ENCODE measurements at places on chromosomes 4 and X.

GRCh38 chrX:21674430-21675186, 16.5 kb upstream of the KLHL34 start:
- no peaks in the 10 kb centered on the region for H3K4me1 ChIP-seq
- H3K36me3 ChIP-seq = no peaks in the 10 kb centered on the region
- no peaks in the 10 kb centered on the region for H3K27me3 ChIP-seq
- H3K4me3 ChIP-seq = no peak overlapping the region
- DNase-seq = no peak

- no peak overlapping the region for H3K27ac ChIP-seq
- H3K27me3 ChIP-seq = no peaks in the 10 kb centered on the region
- no peak overlapping the region for H3K4me3 ChIP-seq
- no peaks in the 10 kb centered on the region for H3K36me3 ChIP-seq
- H3K4me1 ChIP-seq = no peaks in the 10 kb centered on the region
- DNase-seq = no peak
Observed at GRCh38 chrX:106484233-106484632, 127.5 kb upstream of the RADX start.

DNA sequence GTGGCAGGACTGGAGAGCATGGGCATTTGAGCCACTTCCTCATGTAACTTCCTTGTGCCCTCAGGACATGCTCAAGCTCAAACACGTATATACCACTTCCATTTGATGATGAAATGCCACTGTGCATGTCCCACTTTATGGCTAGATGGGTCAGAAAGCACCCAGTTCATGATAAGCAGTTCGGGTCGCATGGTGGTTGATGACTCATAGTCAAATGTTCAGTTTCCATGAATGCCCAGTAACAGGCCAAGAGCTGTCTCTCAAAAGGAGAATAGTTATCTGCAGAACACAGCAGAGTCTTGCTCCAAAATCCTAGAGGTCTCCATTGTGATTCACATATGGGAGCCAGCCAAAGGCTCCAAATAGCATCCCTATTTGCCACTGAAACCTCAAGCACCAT, 48.9 kb upstream of the SPIN3 start:
- no peak overlapping the region for H3K27ac ChIP-seq
- no peaks in the 10 kb centered on the region for H3K4me1 ChIP-seq
- no peaks in the 10 kb centered on the region for H3K36me3 ChIP-seq
- no peak overlapping the region for H3K4me3 ChIP-seq

GRCh38 chr4:100017637-100018310, 67.7 kb upstream of the H2AZ1 start:
- H3K27me3 ChIP-seq = no peaks in the 10 kb centered on the region
- H3K4me1 ChIP-seq = no peaks in the 10 kb centered on the region
- no peak overlapping the region for H3K4me3 ChIP-seq
- DNase-seq = no peak
- no peak overlapping the region for H3K27ac ChIP-seq
- no peaks in the 10 kb centered on the region for H3K36me3 ChIP-seq

DNA sequence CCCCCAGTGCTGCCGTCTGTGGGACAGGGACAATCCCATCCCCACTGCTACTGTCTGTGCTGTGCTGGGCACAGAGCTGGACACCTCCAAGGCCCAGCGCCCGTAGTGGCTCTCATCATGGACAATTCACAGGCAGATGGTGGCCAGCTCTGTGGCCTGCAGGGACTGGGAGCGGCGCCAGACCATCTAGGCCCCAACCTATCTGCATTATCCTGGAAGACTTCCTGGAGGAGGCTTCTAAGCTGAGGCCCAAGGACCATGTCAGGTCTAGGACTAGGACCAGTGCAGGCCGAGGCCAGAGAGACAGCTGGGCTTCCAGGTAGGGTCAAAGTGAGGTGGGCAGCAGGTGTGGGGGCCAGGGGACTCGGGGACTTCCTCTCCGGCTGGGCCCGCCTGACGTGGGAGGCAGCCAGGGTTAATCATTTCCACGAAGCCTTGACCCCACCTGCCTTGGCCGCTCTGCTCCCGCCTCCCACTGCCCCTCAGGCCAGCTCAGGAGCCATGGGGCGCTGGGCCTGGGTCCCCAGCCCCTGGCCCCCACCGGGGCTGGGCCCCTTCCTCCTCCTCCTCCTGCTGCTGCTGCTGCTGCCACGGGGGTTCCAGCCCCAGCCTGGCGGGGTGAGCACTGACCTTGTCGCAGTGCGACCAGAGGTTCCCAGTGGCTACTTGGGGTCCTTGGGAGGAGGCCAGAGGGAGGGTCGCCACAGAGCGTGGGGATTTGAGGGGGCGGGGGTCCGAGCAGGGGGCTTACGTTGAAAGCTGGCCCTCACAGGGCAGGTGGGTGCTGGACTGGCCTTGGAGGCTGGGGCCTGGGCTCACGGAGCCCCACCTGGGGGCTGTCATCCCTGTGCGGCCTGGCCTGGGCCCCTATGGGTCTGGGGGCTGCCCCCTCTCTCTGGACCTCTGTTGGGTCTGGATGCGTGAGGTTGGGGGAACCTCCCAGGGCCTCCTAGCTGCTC, at the start of gene HGFAC:
TSS of gene HGFAC (plus strand) at position 468 of the 959 bp plus-strand sequence. CDS start at position 502, 34 bp downstream.
- no peaks in the 10 kb centered on the region for H3K4me1 ChIP-seq
- H3K27ac ChIP-seq = no peak within 1 kb of the TSS
- H3K27me3 ChIP-seq = no peaks in the 10 kb centered on the region
- H3K4me3 ChIP-seq = no peak within 1 kb of the TSS

GRCh38 chr4:38857354-38858096, 908 bp upstream of the TLR6 start:
- no peaks in the 10 kb centered on the region for H3K4me1 ChIP-seq
- no peaks in the 10 kb centered on the region for H3K27me3 ChIP-seq
- H3K27ac ChIP-seq = peak overlapping the region; percentile 73
- DNase-seq = no peak
- H3K4me3 ChIP-seq = no peak overlapping the region

DNA sequence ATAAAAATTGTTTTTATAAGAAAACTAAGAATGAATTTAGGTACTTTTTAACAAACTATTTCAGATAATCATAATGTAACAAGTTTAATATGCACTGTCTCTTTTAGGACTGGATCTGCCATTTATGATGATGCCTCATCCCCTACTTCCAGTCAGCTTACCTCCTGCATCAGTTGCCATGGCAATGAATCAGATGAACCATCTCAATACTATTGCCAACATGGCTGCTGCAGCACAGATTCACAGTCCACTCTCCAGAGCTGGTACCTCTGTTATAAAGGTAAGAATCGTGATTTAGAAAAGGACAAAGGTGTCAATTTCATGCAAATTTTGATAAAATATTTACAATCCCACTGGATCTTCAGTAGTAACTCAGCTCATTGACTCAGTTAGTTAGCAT, 566.2 kb downstream of the DACH2 start:
- no peaks in the 10 kb centered on the region for H3K36me3 ChIP-seq
- no peak for DNase-seq
- H3K4me3 ChIP-seq = no peak overlapping the region
- no peaks in the 10 kb centered on the region for H3K27me3 ChIP-seq
- no peak overlapping the region for H3K27ac ChIP-seq

DNA sequence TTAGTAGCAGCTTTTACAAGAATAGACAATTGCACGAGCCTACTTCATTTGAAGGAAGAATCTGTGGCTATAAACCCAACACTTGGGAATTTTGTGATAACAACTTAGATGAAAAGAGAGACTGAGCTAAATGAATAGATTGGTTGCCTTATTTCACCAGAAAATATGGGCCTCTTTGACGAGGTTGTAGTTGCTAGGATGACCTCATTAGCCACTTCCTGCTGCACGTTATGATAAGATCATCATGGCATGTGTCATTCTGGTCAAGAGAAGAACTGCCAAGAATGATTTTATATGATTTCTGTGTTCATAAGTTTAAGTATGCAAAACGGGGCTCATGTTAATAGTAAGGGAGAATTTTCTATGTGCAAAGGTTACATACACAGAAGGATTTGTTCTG, 321.9 kb upstream of the GIMD1 start:
- DNase-seq = no peak
- no peaks in the 10 kb centered on the region for H3K27me3 ChIP-seq
- H3K36me3 ChIP-seq = no peaks in the 10 kb centered on the region

- no peaks in the 10 kb centered on the region for H3K27me3 ChIP-seq
- no peaks in the 10 kb centered on the region for H3K36me3 ChIP-seq
- H3K4me3 ChIP-seq = no peak overlapping the region
- H3K27ac ChIP-seq = no peak overlapping the region
- no peak for DNase-seq
- H3K4me1 ChIP-seq = no peaks in the 10 kb centered on the region
Observed at GRCh38 chr4:6453688-6453990, 18.8 kb downstream of the PPP2R2C start.

DNA sequence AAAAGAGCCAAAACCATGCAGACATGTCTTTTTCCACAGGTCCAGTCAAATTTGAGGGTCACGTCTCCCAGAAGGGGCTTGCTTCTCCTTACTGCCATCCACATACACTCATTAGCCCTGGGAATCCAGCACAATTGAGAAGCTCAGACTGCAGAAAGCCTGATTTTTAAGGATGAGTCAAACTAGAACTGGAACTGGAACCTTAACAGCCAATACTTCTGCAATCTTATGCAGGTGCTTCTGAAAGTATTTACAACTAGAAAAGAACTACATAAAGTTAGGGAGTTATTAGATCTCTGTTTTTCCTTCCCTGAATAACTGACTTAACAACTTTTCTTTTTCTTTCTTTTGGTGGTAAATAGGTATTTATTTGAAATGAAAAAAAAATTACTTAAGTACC, 86.3 kb downstream of the CDS1 start:
- H3K4me3 ChIP-seq = no peak overlapping the region
- no peaks in the 10 kb centered on the region for H3K36me3 ChIP-seq
- no peak for DNase-seq
- no peaks in the 10 kb centered on the region for H3K27me3 ChIP-seq
- H3K4me1 ChIP-seq = no peaks in the 10 kb centered on the region

GRCh38 chr4:64774626-64775025, 365.4 kb upstream of the TECRL start:
- H3K4me1 ChIP-seq = no peaks in the 10 kb centered on the region
- H3K27ac ChIP-seq = no peak overlapping the region
- no peaks in the 10 kb centered on the region for H3K36me3 ChIP-seq
- no peaks in the 10 kb centered on the region for H3K27me3 ChIP-seq

DNA sequence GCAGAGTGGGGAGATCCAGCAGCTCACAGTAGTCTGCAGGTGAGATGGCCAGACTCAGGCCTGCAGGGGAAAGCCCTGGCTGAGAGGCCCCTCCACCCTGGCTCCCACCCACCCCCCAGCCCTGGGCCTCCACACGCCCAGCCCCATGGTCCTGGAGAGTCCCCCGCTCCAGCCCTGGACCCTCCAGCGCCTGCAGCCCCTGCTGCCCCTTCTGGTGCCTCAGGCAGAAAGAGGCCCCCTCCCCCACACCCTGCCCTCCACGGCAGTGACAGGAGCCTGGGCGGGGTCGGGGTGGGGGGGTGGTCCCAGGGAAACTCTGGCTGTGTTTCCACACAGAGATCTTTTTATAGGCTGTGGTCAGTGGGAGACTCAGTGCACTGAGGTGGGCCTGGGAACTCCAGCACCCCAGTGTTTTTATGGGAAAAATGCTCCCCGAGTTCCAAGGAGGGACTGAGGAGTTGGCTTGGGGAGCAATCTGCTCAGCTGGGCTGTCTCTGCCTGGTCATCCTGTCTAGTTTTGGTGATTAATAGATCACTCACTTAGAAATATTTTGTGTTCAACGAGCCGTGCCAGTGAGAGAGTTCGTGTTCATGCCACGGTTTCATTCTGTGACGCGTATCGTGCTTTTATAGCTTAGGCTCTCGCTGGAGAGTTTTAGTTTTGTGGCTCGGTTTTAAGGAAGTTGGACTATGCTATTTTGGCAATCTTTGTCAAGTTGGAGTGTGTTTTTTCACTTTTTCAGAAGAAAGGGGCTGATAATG, 53.1 kb upstream of the HGFAC start:
- peak overlapping the region; percentile 19 for H3K4me3 ChIP-seq
- H3K27ac ChIP-seq = peak overlapping the region; percentile 71
- no peaks in the 10 kb centered on the region for H3K27me3 ChIP-seq
- no peaks in the 10 kb centered on the region for H3K36me3 ChIP-seq
- no peak for DNase-seq

DNA sequence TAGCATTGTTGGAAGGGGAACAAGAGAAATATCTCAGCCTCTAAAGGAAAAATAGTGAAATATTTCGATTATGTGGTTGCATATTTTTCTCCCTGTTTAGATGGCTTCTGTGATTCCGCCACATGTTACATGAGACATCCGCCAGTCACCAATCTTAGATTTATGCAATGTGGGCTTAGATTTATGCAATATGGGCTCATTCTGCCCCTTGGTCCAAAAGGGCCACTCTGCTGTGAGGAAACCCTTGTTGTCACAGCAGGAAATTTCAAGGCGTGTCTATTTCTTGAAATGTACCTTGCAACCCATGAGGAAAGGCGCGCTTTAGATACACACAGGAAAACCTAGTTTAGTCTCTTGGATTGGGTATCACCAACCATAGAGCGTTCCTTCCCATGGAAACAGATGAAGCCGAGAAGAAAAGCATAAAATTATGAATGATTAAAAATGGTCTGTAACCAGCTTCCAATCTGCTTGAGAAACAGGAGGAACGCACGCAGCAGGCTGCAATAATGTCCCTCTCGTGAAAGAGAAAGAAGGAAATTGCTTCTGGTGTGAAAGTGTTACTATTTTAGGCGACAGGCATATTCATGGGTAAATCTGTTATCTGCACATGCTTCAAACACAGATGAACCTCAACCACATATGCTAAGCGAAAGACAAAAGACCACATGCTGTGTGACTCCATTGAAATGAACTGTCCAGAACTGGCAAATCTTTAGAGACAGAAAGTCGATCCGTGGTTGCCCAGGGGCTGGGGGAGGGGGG, 3.7 kb downstream of the RS1 start:
- H3K4me1 ChIP-seq = no peaks in the 10 kb centered on the region
- H3K36me3 ChIP-seq = no peaks in the 10 kb centered on the region
- no peak for DNase-seq

DNA sequence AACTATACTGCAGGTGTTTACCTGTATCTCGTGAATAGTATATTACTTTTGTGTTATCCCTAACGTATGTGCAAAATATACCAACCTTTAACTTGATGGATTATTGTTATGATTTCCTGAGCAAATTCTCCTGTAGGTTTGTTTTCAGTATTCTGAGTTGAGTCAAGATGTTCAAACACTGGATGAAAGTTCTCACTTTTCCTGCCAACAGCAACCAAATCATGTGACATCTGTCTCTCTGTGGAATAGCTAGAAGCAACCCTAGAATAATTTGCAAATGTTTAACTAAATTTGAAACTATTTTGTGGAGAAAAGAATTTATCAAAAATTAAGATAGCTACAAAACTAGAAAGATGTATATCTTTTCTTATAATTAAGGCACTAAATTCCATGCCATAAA, 35.6 kb downstream of the BCLAF3 start:
- DNase-seq = no peak
- no peaks in the 10 kb centered on the region for H3K36me3 ChIP-seq
- H3K27me3 ChIP-seq = no peaks in the 10 kb centered on the region
- no peaks in the 10 kb centered on the region for H3K4me1 ChIP-seq
- no peak overlapping the region for H3K4me3 ChIP-seq

GRCh38 chrX:40213092-40213491, 115.3 kb upstream of the BCOR start:
- no peak overlapping the region for H3K27ac ChIP-seq
- no peaks in the 10 kb centered on the region for H3K36me3 ChIP-seq
- DNase-seq = no peak
- no peaks in the 10 kb centered on the region for H3K4me1 ChIP-seq

All from Peyer's patch (tissue), 4 donors.